ENCODE measurements at places on chromosomes 2 and 18.

DNA sequence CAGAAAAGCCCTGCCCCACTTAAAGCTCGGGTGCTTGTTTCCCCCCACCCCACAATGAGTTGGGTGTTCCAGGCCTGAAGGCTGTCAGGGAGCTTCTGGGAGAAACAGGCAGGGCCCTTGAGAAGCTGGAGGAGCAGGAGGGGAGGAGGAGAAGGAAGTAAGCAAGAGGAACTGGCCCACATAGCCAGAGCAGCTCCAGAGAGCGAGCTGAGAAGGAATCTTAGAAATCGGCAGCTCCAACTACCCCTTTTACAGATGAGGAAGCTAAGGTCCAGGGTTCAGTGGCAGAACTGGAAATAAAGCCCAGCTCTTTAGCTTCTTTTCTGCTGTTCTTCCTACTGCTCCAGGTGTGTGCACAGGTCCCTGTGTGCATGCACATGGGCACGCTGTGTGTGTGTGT lies 12.7 kb upstream of the KCNK3 start:
- no peak for DNase-seq

DNA sequence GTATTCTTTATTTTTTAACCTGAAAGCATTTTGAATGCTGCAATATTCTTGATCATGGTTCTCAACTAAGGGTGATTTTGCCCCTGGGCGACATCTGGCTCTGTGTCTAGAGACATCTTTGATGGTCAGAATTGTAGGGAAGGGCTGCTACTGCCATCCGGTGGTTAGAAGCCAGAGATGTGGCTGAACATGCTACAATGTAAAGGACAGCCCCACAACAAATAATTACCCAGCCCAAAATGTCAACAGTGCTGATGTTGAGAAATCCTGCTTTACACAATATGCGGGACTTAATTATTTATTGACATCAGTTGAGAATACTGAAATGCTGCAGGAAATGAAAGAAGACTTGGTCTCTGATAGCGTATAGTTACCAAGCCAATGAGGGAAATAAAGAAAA lies 37.5 kb upstream of the SERPINB2 start:
- no peak for DNase-seq

GRCh38 chr2:9543557-9543956 lies 12.1 kb downstream of the ADAM17 start:
- DNase-seq: no peak

DNA sequence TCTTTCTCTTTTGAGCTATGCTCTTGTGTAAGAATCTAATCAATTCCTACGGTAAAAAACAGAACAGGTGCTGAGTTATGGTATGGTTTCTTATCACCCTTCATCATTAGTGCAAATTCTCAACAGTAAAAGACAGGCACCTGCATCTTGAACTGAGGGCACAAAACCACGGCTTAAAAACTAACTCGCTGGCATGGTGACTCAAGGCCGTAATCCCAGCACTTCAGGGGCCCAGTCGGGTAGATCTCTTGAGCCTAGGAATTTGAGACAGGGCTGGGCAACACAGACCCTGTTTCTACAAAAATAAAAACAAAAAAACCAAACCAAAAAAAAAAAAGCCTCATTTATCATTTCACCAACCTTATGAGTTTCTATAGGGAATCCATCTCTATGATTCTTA lies 33.3 kb downstream of the THAP4 start:
- no peak for DNase-seq

DNA sequence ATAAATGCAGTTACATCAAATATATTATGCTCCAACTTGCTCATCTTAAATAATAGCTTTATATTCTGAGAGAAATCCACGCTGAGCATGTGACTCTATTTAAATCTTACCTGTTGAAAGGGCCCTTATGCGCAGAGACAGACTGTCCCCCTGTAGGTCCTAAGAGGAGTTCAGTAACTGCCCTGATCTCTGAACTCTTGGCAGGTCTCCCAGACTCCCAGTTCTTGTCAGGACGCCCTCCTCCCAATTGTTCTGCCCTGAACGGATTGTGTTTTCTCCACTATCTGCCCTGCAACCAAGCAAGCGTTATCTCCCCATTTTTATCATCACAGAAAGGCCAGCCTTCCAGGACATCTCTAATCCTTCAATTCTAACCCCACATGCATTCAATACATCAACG lies 954.6 kb downstream of the TSN start:
- no peak for DNase-seq

DNA sequence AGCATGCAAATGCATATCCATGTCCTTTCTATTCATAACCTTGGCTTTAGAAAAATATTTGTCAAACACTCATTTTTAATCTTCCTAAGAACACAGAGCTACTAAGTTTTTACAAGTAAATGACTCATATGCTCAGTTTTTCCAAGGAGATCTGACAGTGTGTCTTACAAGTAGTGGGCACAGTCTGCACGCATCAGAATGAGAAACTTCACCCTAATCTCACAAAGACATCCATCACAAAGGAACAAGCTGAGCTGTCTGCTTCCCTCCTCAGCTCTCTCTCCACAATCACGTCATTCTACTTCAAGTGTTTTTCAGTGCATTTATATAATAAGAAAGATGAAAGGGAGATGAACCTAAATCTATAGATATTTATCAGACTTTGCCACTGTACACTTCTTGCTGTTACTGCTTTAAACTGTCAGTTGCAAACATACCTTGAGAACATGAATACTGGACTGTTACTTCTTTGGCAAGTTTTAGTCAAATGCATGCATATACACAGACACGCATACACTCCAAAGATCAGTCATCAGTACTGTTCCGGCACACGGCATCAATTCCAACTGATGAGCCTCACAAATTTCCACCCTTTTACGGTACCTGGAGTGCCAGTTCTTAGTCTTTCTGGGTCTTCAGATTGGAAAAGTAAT lies 75.7 kb downstream of the RBMS1 start:
- peak; percentile 30 for DNase-seq

GRCh38 chr2:20396356-20397000 lies 45.8 kb upstream of the PUM2 start:
- DNase-seq: no peak

- DNase-seq: no peak
Measured at GRCh38 chr2:58914733-58915505, 673.8 kb upstream of the FANCL start.

GRCh38 chr2:117815946-117816345 lies 1.5 kb downstream of the DDX18 start:
- DNase-seq: no peak

DNA sequence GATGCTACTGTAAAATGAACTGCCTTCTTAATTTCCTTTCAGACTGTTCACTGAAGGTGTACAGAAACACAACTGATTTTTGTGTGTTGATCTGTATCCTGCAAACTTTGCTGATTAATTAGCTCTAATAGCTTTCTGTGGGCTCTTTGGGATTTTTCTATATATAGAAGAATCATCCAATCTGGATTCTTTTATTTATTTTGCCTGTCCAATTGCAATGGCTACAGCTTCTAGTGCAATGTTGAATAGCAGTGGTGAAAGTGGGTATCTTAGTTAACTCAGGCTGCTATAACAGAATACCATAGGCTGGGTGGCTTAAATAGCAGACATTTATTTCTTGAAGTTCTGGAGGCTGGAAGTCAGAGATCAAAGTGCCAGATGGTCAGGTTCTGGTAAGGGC lies 74.4 kb downstream of the ID2 start:
- no peak for DNase-seq

DNA sequence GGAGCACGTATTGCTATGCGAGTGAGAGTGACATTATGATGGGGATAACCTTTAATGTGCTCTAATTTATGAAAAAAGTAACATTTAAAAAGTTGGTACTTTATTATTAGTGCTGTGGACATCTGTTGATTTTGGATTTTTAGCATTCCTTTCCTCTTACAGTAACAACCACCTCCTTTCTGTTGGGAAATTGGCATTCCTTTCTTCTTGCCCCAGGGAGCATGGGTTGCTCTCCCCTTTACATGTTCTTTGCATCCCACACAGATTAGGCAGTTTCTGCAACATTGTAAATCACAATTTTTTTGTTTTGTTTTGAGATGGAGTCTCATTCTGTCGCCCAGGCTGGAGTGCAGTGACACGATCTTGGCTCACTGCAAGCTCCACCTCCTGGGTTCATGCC lies 300.2 kb downstream of the LPIN1 start:
- no peak for DNase-seq

- no peak for DNase-seq
Measured at GRCh38 chr18:10010611-10011015, 96.8 kb downstream of the VAPA start.

- no peak for DNase-seq
Measured at GRCh38 chr2:126449677-126450076, 206.3 kb upstream of the GYPC start.

- DNase-seq: no peak
Measured at GRCh38 chr2:112876257-112876970, 34.6 kb upstream of the IL37 start.

DNA sequence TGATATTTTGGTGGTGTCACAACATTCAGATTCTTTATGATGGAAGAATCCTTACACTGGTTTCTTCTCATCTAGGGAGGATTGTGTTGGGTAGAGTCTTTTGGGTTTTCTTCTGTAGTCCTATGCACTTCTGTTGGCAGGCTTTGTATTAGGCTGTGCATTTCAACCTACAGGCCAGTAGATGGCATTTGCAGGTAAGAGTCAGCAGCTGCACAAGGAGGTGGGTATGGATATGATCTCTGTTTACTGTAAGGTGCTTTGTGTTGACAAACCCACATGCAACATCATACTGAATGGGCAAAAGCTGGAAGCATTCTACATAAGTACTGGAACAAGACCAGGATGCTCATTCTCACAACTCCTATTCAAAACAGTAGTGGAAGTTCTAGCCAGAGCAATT lies 656.8 kb downstream of the METTL4 start:
- DNase-seq: no peak

DNA sequence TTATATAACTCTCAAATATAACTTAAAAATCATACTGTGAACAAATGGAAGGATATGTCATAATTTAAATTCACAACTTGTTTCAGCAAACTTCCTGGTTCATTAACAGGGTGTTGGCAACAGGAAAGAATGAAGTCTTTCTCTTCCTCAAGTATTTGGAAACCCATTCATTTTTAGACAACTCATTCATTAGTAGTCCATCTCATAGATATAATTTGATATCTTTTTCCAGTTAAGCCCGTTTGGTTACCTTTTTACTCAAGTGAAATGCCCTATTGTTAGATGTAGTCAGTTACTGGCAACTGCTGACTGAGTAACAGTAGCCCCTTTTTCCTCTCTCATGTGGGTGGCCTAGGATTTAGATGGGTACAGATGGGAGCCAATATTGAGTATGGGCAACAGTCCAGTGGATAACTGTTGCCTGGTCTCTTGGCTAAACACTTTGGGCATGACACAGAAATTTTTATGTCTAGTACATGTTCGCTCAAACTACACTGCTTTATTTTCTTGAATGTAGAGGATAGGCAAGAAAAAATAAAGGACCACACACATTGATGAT lies 4.6 kb upstream of the UGP2 start:
- no peak for DNase-seq

DNA sequence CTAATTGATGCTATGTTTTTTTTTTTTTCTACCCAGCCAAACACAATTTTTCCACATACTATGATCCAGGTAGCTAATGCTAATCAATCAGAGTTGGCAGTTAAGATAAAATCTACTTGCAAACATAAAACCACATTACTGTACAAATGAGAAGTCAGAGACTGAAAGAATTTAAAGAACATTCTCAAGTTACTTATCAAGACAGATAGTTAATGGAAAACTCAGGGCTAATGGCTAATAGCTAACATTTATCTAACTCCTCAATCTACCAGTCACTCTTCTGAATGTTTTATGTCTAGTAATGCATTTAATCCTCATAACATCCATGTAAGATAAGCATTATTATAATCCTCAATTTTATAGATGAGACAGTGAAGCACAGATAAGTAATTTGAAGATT lies 537.6 kb upstream of the SETBP1 start:
- no peak for DNase-seq

GRCh38 chr18:361941-362310 lies 94.1 kb upstream of the THOC1 start:
- no peak for DNase-seq

- DNase-seq: no peak
Measured at GRCh38 chr2:96963316-96963715, 23.1 kb downstream of the FAM178B start.

GRCh38 chr2:222269132-222269531 lies 29.7 kb downstream of the PAX3 start:
- DNase-seq: no peak

DNA sequence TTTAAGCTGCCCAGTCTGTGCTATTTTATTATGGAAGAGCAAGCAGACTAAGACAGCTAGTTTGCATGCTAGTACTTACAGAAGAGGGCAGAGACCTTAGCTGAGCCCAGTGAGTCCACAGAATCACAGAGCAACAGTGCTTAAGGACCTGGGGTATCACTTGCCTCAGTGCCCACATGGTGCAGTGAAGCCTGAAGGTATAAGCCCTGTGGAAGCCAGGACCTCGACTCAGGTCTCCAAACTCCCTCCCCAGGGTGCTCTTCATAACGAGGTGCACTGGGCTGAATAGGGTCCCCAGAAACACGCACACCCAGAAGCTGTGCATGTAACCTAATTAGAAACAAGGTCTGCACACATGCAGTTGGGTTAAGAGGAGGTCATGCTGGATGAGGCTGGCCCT lies 718.1 kb downstream of the GALR1 start:
- no peak for DNase-seq

DNA sequence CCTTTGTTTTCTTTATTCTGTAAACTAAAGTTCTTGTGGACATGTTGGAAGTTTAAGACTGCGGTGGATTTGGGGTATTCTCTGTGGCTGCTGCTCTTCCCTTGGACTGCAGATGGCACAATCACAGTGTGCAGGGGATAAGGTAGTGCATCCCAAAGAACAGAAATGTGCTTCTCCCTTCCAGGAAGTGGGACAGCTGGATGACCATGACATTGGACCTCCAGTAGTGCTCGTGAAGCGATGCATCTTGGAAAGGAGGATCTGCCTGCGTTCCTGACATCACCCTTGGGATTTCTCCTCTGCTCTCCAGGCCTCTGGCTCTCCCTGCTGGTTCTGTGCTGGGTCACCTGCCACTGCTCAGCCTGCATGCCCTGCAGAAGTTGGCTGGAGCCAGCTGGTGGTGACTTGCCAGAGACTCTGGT lies 109.9 kb downstream of the SLC4A3 start:
- no peak for DNase-seq

DNA sequence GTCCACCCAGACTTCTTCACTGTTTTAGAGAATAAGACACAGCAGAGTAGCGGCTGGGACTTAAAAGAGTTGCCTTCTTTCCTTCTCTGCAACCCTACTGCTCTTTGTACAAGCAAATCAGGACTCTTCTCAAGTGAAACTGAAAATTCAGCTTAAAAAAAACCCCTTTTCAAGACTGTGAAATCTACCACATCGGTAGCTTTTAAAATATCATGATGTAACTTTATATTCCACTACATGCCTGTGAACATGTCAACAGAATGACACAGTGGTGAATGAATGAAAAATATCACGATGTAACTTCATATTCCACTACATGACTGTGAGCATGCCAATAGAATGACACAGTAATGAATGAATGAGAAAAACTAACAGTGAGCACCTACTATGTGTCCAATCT lies 53.4 kb downstream of the TCF4 start:
- DNase-seq: no peak

GRCh38 chr2:161367675-161368074 lies 48.4 kb upstream of the TBR1 start:
- no peak for DNase-seq
